ENCODE measurements at places on chromosomes 16 and 17.

DNA sequence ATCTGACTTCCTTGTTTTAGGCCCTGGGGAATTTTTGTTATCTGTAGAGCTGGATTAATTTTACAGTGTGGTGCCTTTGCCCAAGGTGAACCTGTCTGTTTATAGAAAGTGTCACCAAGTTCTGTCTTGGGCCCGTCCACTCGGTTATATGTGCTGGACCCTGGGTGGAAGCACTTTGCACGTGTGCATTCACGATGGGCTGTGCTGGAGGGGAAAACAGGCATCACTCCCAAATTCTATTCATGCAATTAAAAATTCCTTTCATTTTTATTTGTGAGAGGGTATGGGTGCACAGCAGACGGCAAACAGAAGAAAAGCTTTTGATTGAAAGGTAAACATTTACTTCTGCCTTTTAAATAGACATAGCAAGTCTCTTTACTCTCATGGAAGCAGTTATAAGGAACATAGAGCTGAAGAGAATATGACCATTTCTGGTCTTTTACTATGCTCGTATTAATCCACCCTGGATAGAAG is 101.2 kb downstream of the WWOX start:
- no peak for DNase-seq

DNA sequence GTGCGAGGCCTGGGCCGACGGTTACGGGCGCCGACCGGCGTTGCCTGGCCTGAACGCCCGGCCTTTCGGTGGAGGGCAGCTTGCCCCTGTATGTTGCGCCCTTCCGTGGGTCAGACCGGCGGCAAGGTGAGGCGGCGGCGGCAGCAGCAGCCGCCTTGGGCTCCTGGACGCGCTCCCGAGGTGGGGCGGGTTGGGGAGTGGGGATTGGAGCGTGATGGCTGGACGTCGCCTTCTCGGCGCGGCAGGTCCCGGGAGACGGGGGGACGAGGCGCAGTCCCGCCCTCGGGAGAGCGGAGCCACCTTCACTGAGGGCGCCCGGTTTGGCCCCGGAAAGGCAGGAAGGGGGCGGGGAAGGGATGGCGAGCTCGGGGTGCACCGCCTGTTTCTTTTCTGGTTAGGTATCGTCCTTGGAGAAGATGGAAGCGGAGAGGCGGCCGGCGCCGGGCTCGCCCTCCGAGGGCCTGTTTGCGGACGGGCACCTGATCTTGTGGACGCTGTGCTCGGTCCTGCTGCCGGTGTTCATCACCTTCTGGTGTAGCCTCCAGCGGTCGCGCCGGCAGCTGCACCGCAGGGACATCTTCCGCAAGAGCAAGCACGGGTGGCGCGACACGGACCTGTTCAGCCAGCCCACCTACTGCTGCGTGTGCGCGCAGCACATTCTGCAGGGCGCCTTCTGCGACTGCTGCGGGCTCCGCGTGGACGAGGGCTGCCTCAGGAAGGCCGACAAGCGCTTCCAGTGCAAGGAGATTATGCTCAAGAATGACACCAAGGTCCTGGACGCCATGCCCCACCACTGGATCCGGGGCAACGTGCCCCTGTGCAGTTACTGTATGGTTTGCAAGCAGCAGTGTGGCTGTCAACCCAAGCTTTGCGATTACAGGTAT is 671 bp downstream of the DGKE start:
- DNase-seq: peak; percentile 85

DNA sequence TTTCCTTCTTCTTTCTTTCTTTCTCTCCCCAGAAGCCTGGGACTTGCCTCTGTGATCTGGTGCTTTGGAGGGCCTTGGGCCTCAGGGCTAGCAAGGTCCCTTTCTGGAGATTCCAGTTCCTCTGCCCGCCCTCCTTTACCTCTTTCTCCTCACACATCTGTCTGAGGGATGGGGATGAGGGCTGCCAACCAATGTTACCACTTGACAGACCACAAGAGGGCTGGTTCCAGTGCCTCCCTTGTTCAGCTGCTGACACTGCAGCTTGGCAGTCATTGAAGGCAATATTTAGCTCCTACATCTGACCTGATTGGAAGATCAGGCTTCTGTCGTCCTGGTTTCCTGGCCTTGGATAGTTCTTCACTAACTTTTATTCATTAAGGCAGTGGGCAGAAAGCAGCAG is 3.6 kb upstream of the ZNF652 start:
- peak; percentile 50 for DNase-seq

- DNase-seq: no peak
These were observed 91.3 kb downstream of the SOCS1 start for GRCh38 chr16:11164482-11165270.

DNA sequence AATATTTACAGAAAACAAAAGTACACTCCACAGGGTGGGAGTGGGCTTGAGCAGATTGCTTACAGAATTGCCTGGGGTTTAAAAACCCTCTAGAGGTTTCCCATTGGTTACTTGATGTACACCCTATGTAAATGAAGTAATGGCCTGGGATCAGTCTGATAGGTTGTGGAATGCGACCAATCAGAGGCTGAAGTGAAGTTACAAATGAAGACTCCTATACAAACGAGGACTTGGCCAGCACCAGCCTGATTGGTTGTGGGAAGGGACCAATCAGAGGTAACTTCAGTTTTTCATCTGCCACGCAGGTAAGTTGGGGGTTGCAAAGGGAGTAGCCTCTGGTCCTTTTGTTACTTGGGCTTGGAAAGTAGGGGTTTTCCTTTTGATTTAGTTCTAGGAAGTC is 8.8 kb downstream of the EEF2K start:
- DNase-seq: no peak

GRCh38 chr17:74133740-74134139 is 69.7 kb upstream of the RPL38 start:
- DNase-seq: no peak

- peak; percentile 76 for DNase-seq
These were observed at the start of gene SPIRE2 for GRCh38 chr16:89828199-89828869. Gene SPIRE2 (plus strand): TSS chr16:89828475. CDS start chr16:89828551, 76 bp downstream.

- DNase-seq: no peak
These were observed 1.7 kb downstream of the TUBG2 start for GRCh38 chr17:42660692-42661345.

GRCh38 chr17:59277031-59277430 is 54.4 kb upstream of the YPEL2 start:
- no peak for DNase-seq

GRCh38 chr17:10217916-10218315 is 19.5 kb upstream of the GAS7 start:
- DNase-seq: no peak

DNA sequence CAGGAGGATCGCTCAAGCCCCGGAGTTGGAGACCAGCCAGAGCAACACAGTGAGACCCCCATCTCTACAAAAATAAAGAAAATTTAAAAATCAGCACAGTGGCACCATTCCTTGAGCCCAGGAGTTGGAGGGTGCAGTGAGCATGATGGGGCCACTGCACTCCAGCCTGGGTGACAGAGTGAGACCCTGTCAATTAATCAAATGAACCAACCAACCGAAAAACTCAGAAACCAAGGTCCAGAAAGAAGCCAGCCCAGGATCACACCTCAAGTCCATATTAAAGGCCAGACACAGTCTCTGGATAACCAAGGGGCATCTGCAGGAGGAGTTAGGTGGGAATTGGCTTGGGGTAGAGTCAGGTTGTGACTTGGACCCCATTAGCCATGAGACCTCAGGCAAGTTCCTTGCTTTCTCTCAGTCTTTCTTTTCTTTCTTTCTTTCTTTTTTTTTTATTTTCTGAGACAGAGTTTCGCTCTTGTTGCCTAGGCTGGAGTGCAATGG is 2.4 kb downstream of the HSD17B1 start:
- no peak for DNase-seq

DNA sequence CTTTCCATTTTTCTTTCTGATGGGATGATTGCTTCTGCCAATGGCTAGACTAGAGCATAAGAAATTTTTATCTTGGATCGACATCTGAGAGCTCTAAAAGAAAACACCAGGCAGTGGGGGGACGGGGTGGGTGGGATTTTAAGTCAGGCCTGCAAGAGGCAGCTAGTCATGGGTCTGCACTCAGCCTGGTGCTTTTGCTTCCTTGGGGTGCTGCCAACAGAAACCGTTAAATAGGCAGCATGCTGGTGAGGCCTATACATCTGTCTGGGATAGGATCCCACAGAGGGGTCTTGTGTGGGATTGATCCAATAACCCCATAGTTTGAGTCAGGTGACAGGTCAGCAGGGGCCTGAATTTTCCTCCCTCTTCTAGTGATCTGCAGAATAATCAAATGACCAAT is 26.9 kb downstream of the ZNRF1 start:
- DNase-seq: no peak

DNA sequence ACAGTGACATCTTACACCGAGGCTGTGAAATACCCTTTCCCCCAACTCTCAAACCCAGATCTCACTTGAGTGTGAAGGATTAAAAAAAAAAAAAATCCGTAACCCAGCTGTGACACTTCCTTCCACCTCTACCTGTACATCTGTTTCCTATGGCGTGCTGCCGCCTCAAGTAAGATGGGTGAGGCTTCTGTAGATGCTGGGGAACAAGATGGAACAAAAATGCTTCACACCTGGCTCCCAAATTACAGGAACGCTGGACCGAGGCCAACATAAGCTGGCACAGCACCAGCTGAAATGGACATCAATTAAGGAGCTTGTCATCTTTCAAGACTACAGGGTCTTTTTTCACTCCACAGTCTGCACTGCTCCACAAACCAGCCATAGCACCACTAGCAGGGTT is 95.9 kb downstream of the HIC1 start:
- DNase-seq: no peak

- DNase-seq: no peak
These were observed 18.2 kb downstream of the PGS1 start for GRCh38 chr17:78396441-78397337.

- peak; percentile 84 for DNase-seq
These were observed 57.9 kb upstream of the CACNG4 start for GRCh38 chr17:66906321-66907278.

DNA sequence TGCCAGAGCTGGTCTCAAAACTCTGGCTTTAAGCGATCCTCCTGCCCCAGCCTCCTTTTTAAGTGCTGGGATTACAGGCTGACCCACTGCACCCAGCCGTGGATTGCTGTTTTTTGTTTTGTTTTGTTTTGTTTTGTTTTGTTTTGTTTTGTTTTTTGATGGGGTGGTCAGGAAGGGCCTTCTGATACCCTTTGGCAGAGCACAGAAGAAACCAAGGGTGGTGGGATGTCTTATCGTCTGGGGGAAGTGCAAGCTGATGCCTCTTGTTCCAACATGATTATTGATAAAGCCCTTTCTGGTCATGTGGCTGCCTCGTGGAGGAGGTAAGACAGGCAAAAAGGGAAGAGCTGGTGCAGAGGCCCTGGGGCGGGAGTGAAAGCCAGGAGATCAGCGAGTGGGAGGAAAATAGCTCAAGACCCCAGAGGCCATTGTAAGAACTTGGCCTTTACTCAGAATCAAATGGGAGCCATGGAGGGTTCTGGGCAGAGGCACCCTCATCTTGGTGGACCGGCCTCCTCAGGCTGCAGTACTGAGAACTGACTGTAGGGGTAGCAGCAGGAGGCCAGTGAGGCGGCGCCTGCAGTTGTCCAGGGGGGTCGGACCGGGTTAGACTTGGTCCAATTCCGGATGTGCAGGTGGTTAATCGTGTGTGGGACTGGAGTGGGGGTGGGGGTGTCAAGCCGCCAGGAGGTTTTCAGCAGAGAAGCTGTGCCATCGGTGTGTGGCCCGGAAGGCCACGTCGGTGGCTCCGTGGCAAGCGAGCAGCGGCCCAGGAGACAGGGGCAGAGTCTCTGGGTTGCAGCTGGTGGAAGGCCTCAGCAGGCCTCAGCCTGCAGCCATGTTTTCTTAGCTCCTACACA is 84.4 kb upstream of the GSE1 start:
- DNase-seq: peak; percentile 50

DNA sequence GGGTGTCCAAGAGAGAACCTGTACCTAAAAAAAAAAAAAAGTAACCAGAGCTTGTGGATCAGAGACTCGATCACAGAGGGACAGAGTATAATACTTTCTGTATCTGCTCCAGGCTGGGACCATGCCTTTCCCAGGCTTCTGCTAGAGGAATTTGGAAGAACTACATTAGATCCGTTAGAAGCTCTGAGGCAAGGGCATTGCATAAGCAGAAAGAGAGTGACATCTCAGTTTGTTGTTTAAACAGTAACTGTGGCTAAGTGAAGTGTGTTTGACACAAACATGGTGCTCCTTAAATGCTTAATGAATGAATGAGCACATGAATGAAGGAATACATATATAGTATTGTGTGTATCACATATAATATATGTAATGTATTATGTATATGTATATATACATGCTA is 131.2 kb downstream of the HS3ST3B1 start:
- no peak for DNase-seq

- no peak for DNase-seq
These were observed 26.9 kb downstream of the ATAD5 start for GRCh38 chr17:30858556-30859250.

- no peak for DNase-seq
These were observed 33.2 kb downstream of the TUBD1 start for GRCh38 chr17:59859444-59860025.

- no peak for DNase-seq
These were observed 11.9 kb upstream of the CLEC18A start for GRCh38 chr16:69938981-69939820.

- DNase-seq: no peak
These were observed 17.9 kb downstream of the SEC14L5 start for GRCh38 chr16:4976079-4976478.

GRCh38 chr16:65154321-65154720 is 32.5 kb upstream of the CDH11 start:
- DNase-seq: no peak

DNA sequence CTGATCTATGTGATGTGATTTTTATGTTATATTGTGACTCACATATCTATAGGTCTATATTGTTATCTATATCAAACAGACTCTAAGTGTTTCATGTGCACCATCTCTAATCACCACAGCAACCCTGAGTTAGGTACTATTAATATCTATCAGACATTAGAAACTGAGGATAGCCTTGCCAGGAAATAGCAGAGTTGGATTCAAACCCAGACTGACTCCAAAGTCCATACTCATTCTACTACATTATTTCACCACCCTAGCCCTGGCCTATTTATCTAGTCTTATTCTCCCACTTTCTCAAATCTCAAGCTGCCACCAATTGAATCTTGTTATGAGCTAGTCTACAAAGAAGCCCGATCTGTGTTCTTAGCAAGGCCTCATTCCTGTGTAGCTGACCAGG is 65.4 kb upstream of the GNAO1 start:
- DNase-seq: no peak

DNA sequence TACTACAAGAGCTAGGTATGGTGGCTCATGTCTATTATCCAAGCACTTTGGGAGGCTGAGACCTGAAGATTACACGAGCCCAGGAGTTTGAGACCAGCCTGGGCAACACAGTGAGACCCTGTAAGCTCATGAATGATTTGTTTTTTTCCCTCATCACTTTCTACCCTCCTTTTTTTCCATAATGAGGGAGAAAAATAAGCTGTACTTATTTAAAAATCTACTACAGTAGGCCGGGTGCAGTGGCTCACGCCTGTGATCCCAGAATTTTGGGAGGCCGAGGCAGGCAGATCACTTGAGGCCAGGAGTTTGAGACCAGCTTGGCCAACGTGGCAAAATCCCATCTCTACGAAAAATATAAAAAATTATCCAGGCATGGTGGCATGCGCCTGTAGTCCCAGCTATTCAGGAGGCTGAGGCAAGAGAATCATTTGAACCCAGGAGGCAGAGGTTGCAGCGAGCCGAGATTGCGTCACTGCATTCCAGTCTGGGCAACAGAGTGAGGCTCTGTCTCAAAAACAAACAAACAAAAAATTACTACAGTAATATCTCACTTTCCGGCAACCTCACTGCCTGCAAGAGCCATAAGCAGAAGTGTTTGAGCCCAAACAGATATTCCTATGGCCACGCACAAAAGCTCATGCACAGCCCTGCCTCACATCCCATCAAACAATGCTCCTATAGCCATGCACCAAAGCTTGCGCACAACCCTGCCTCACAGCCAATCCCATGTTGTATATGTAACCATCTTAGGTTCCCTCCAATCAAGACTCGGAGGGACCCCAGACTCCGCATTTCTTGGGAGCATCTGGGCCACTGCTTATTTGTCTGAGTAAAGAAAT is 37.4 kb downstream of the TK2 start:
- no peak for DNase-seq

All from activated CD8-positive, alpha-beta T cell treated with anti-CD3 and anti-CD28 coated beads for 36 hours (primary cell).